OCI-LY7 (cell line): ENCODE measurements at places on chromosomes 11 and 22. TPM values are rescaled to one million over a fixed set of nuclear protein-coding genes. Genes with fewer than 3 reads are reported as not detected.

Gene OR52H1
- not detected in 2 replicates for total RNA-seq

Gene PICK1
- 23.8 and 25.6 TPM in 2 replicates for total RNA-seq

Gene PRG3
- not detected in 2 replicates for total RNA-seq

Gene ACR
- not detected in 2 replicates for total RNA-seq

Gene MRGPRX4
- not detected in 2 replicates for total RNA-seq

Gene FGF19
- not detected in 2 replicates for total RNA-seq

Gene MS4A12
- not detected in 2 replicates for total RNA-seq

GRCh38 chr11:83006877-83007330, 64.8 kb downstream of the RAB30 start:
- DNase-seq: peak; percentile 25

DNA sequence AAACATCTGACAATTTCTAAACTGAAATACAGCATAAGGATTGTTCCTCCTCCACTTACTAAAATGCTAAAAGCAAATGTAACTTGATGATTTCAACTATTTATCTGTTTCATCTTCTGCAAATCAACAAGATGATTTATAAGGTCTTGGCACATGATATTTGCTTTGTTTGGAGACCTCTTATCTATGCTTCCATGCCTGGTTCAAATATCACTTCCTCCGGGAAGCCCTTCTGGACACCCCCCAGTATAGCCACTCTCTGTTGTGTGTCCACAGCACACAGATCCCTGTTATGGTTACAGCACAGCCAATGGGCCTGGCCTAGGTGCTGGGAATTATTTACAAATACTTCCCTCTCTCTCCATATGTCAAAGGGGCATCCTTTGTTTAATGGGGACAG, 114.8 kb downstream of the C11orf58 start:
- no peak for DNase-seq

- DNase-seq: no peak
These were observed 119.9 kb downstream of the MAML2 start for GRCh38 chr11:96223083-96223482.

DNA sequence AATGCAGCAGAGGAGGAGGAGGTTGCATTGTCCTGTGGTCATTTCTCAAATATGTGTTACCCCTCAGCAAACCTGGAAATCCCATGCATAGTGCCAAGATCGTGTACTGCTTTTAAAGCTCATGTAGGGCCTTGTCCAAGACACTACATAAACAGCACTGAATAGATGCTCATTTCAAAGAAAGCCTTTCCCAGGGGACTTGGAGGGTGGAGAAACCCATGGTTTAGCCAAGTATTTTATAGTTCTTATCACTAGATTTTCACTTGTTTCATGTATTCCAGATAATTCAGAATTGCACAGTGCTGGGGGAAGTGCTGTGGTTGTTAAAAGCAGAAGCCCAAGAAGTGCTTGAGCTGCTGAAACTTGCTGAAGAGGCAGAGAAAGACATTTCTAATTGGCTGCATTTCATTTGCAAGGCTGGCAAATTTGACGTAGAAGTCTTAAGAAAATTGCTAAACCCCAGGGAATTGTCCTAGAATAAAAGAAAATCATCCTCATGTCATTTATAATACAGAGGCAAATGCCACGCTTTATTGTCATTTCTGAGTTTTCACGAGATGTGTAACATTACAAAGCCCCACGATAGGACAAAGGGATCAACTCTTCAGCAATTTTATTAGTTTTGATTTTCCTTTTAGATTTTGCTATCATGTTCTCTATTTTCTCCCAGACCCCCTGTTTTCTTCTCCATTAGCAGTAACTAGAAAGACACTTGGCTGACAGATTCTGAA, 20.1 kb downstream of the CSRP3 start:
- DNase-seq: no peak

DNA sequence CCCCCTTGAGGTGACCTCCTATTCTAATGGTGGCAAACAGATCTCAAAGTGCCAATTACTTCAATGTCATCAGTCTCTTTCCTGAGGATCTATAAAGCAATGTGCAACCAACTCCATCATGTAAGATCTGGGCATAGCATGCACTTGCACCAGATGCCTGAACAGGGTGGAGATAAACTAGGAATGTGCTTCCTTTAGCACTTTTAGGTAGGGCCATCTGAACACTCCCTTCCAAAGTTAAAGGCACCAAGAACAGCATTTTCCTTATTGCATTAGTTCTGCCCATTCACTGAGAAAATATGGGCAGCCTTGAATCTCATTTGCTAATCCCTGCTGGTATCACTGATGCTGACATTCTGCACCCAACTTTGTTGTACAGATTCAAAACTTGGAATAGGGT, 112.0 kb downstream of the SGSM3 start:
- no peak for DNase-seq

DNA sequence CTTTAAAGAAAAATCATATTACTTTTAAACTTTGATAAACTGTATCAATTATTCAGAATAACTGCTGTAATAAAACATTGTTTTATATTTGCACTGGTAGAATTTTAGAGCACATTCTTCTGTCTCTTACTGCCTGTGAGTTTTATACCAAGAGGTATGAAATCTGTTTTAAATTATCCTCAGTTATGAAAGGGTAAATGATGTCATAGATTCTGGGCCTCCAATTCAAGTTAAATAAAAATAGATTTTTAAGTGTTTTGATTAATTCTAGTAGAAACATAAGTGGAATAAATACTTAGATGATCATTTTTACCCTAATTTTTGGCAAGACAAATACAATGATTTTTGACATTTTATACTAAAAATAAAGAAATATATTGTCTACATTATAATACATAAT, 93.0 kb downstream of the GUCY1A2 start:
- no peak for DNase-seq

GRCh38 chr11:12200991-12201985, 90.9 kb downstream of the MICAL2 start:
- DNase-seq: no peak

DNA sequence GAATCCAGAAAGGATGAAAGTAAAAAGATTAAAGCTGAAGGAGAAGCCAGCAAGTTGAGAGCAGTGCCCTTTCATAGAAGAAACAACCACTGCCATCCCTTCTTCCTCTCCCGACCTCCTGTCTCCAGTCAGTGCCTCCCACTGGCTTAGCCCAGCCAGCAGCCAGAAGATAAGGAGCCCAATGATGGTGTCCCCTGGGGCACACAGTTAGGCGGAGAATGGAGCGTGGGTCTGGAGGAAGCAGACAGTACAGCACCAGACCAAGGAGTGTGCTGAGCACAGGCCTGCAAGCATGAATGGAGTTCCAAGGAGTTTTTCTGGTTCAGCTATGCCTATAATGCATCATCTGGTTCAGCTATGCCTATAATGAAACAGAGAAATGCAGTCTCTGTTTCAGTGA, 54.3 kb upstream of the TNRC6B start:
- no peak for DNase-seq

- no peak for DNase-seq
These were observed 90.6 kb downstream of the FAR1 start for GRCh38 chr11:13759050-13759449.

DNA sequence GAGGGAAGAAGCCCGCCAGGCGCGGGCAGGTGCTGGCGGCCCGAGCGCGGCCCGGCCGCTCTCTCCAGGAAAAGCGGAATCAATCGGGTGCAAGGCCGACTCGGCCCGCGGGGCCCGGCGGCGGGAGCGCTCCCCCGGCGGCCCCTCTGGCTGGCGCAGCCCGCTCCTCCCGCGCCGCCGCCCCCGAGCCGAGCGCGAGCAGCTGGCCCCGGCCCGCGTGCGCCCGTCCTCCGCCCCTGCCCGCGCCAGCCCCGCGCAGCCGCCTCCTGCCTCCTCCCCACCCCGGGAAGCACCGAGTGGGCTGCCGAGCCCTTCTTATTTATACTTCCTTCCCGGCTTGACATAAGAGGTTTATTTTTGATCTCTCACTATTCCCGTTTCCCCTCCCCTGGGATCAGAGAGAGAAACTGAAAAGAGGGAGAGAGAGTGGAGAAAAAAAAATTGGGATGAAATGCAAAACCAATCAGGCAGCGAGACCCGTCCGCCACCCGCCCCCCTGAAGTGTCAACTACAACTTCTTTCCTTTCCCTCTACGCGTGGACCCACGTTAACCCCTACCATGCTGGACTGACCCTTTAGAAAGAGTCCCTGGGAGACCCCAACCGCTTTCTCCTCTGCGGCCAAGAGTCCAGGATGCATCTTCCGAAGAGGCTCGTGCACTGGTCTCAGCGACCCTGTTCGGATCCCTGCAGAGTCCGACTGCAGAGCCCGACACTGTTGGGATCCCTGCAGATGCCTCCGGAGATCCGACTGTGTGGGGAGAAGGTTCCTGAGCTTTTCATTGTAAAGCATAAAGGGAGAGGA, at the start of gene ADAMTS8:
Gene ADAMTS8 (minus strand): TSS at position 294 of the 804 bp plus-strand sequence. CDS start 323 bp downstream, outside the sequence.
- DNase-seq: no peak

DNA sequence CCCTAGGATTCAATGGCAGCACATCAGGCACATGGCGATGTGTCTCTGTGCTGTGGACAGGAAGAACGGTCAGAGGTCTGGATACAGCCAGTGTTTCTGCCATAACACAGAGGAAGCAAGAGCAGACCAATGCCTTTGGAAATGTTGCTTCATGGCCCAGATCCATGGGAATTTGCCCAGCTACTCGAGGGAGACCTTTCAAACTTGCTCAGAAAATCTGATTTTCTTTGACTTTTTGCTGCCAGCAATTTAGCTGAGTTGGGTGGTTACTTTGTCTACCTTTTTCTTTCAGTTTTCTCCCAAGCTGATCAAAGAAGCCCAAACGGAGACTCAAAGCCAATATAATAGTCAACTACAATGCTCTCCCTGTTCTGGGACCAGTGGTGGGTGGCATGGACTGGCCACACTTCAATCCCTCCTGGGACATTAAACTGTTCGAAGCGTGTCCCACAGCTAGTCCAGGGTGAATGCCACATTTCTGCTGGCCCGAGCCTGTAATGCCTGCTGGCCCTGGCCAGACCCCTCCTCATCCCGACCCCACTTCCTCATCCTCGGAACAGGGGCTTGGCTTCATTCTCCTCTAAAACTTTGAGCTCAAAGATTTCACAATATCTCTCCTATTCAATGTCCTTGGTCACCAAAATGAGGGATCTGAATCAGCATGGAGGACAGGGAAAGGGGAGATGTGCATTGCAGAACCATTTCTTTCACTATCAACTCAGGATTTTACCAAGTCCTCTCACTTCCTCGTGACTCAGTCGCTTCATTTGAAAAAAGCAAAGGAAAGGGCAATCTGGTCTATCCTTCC, 93.3 kb downstream of the ABTB2 start:
- DNase-seq: no peak

GRCh38 chr11:2517016-2517385, 72.2 kb downstream of the KCNQ1 start:
- DNase-seq: no peak

DNA sequence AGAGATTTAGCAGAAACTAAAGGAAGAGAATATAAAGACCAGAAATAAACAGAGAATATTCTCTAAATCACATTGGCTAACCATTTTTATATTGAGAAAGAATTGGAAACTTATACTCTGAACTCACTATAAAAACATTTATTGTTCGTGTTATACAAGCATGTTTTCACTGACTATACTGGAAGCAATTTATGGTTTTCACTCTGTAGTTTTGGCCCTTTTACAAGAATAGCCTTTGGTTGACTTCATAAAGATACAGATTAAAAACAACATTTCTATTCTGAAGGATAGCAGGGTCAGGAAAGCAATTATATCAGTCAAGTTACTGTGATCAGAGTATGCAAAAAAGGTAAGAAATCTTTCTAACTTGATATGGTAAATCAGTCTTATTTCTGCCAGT, 965.7 kb upstream of the FAT3 start:
- no peak for DNase-seq

- peak; percentile 90 for DNase-seq
These were observed 42.0 kb downstream of the SGSM3 start for GRCh38 chr22:40412441-40412840.

DNA sequence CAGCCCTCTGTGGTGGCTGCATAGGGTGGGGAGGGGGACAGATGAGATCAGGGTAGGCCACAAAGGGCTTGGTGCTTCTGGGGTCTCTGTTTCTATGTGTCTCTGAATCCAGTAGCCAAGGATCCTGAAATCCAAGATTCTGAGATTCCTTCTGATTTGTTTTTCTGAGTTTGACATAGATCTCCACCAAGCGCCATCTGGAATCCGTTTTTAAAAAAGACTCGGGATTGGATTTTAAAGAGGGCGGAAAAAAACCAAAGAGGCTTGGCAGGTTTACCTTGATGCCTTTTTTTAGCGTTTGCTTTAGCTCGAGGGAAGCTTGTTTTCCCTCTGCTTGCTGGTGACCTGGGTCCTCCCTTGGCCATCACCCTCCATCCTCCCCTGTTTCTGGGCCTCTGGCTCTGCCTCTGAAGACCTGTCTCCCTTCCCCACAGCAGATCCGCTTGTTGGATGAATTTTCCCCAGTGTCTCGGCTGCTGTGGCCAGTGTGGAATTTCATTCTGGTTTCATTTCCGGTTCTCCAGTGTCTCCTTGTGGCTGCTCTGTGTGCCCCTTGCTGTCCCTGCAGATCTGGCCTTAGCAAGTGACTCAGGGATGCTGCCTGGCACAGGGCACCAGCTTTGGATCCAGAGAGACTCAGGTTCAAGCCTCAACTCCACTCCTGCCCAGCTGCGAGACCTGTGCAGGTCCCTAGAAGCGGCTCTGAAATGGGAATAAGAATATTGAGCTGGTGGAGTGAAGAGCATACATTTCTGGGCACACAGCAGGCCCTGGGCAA, 15.1 kb downstream of the SYNGR1 start:
- DNase-seq: no peak

GRCh38 chr11:69414773-69415187, 66.7 kb upstream of the LINC01488 start:
- DNase-seq: no peak

GRCh38 chr11:16737818-16738192, 642 bp upstream of the C11orf58 start:
- no peak for DNase-seq

DNA sequence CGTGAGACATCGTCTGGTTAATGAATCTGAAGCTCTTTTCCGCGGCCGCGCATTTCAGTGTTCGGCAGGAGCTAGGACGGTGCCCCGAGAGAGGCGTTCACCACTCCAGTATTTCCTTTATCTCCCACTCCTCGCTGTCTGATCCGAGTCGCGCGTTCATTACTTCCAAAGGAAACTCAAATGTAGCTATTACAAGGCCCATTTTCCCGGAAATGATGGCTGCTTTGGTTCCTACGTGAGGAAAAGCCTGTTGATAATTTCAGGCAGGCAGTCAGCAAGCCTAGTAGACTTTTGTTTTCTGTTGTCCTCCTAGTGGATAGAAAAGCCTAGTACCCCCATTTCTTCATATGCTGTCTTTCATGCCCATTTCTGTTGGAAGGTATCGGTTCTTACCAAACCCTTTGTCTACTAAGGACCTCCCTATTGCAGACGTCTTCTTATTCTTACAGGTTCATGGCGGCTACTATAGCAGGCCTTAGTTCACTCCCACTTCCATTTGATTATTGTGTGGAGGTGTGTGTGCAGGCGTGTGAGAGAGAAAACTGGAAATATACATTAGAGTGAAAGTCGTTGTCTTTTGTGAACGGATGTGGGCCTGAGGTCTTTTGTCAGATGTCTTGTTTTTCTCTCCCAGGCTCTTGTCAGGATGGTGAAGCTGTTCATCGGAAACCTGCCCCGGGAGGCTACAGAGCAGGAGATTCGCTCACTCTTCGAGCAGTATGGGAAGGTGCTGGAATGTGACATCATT, 737 bp downstream of the RBM4 start:
- DNase-seq: peak; percentile 50

- DNase-seq: no peak
These were observed 220.1 kb upstream of the SORL1-AS1 start for GRCh38 chr11:121672630-121673487.
